ENCODE measurements at places on chromosomes 13 and 19.

DNA sequence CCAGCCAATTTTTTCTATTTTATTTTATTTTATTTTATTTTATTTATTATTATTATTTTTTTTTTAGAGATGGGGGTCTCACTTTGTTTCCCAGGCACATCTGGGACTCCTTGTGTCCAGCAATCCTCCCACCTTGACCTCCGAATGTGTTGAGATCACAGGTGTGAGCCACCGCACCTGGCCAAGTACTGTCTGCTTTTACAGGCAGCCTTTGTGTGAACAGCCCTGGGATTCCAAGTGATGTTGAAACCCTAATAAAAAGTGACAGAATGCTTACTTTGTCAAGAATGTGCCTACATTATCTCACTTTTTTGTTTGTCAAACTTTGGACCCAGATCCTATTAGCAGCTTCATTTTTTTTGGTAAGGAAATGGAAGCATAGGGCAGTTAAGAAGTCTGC is 220.1 kb upstream of the EDNRB start:
- no peak for DNase-seq

GRCh38 chr13:49615836-49616675 is 12.3 kb upstream of the ARL11 start:
- no peak for DNase-seq

DNA sequence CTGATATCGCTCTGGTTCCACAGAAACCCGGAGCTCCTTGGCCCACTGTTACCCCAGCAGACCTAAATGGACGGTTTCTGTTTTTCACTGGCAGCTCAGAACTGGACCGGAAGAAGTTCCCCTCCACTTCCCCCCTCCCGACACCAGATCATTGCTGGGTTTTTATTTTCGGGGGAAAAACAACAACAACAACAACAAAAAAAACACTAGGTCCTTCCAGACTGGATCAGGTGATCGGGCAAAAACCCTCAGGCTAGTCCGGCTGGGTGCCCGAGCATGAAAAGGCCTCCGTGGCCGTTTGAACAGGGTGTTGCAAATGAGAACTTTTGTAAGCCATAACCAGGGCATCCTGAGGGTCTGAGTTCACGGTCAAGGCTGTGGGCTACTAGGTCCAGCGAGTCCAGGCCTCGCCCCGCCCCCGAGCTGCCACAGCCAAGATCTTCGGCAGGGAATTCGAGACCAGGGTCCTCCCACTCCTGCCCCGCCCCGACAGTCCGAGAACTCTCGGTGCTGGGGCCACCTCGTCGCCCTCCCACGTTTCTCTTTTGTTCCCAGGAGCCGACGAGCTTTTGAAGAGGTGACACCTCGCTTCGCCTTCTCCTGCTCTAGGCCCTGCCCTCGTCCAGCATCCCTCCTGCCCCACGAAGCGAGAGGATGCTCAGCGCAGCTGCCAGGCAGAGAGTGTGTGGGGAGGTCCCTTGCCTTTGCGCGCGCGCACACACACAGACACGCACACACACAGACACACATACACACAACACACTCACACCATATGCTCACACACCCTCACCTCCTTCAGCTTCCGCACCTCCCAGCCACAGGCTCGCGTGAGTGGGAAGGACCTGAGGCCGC is 8.8 kb downstream of the ZIC2 start:
- no peak for DNase-seq

DNA sequence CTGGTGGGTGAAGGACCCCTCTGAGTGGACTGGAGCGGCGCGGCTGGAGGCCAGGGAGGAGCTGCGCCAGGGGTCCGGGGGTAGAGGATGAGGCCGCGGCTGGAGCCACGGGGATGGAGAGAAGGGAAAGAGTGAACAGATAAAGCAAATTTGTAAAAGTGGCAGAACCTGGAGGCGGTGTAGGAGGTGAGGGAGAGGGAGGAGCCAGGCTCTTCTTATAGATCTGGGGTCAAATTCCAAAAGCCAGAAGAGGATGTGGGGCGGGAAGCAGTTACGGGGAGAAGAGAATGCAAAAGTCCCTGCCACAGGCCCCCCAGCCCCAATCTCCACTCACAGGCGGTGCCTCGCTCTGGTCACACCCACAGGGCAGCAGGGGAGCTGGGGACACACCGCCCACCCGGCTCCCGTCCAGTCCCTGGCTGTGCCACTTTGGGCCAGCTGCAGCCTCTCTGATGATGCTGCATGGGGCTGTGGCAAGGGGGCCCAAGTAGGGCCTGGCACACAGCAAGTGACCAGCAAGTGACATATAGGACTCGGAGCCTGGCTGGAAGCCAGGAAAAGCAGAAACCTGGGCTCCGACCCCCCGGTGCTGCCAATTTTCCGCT is 11.1 kb downstream of the LRRC4B start:
- DNase-seq: no peak

GRCh38 chr19:17337675-17338432 is 501 bp downstream of the GTPBP3 start:
- DNase-seq: no peak

DNA sequence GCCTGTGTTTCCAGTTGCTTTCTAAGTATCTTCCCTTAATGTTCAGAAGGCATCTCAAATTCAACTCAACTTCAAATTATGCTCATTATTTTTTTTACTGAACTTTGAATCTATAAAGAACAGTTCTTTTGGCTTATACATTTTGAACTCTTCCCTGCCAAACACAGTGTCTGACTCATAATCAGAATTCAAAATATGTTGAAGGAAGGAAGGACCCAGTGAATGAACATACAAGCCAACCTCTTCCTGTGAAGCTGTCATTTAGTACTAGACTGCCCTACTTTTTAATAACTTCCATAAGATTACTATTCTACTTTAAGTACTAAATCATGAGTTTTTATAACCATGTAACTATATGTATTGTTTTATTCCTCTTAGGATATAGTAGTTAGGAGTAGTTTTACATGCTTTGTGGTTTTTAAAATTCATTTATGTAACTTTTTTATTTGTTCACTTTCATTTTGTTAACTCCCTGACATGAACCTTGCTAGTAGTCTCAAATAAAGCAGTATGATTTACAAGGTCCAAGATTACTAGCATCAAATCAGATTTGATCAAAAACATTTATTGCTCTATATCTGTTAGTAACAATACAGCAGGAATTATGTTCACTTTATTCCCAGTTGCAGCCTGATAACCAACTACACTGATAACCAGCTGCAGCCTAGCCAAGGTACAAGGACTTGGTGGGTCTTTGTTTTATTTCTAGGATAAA is 6.4 kb downstream of the NUDT15 start:
- no peak for DNase-seq

DNA sequence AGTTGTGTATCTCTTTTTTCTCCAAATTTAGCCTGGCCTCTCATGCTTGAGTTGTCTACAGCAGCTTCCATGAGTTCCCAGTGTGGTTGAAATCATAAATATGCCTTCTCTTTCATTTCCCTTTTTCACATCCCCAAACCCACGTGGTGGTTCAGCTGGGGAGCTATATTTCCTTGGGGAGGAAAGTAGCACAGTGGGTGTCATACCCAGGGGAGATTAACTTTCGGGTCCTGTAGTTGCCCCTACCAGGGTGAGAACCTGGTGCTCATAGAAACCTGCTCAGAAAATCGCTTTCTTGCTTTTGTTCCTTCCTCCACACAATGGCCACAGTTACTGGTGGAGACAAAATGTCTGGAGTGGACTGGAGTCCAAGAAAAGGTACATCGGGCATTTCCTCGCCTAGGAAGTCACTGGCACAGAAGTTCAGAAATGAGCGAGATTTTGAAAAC is 7.0 kb upstream of the LILRA4 start:
- DNase-seq: peak; percentile 13

GRCh38 chr19:19461671-19462622 is 53.4 kb downstream of the TSSK6 start:
- no peak for DNase-seq

DNA sequence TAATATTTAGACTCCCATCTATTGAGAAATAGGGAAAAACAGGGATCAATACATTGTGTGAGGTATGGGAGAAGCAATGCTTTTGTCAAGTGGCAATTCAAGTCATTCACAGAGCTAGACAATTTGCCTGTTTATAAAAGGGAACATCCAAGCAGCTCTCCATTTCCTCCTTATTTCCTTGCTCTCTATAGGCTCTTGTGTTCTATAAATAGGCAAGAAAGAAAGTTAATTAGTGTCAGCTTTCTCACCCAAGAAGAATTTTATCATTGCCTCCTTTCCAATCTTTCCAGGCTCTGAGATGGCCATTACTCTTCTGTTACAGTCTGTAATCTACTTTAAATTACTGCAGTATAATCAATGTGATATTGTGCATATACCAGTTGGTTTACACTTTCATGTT is 199.9 kb downstream of the LHFPL6 start:
- DNase-seq: no peak

DNA sequence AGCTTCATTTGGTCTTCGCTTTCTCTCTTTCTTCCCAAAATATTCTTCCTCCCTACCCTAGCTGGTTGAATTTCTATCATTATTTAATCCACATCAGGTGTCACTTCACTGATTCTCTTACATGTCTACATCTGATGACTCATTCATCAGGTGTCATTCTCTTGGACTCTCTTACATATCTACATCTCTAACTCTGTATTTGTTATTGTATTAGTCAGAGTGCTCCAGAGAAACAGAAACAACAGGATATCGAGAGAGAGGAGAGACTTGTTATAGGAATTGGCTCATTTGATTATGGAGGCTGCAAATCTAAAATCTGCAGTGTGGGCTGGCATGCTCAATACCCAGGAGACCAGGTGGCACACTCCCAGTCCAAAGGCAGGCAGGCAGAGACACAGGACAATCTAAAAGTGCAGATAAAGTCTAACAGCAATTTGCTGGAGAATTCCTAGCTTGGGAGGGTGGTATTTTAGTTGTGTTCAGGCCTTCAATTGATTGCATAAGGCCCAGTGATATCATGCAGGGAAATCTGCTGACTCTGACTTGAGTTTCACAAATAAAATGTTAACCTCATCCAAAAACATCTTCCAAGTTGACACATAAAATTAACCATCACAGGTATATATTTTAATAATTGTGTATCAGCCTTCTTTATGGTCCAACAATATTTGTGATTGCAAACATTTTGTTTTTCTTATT is 541.4 kb upstream of the SLITRK5 start:
- DNase-seq: no peak

- DNase-seq: no peak
These were observed 51.6 kb downstream of the CHST8 start for GRCh38 chr19:33673258-33673875.

DNA sequence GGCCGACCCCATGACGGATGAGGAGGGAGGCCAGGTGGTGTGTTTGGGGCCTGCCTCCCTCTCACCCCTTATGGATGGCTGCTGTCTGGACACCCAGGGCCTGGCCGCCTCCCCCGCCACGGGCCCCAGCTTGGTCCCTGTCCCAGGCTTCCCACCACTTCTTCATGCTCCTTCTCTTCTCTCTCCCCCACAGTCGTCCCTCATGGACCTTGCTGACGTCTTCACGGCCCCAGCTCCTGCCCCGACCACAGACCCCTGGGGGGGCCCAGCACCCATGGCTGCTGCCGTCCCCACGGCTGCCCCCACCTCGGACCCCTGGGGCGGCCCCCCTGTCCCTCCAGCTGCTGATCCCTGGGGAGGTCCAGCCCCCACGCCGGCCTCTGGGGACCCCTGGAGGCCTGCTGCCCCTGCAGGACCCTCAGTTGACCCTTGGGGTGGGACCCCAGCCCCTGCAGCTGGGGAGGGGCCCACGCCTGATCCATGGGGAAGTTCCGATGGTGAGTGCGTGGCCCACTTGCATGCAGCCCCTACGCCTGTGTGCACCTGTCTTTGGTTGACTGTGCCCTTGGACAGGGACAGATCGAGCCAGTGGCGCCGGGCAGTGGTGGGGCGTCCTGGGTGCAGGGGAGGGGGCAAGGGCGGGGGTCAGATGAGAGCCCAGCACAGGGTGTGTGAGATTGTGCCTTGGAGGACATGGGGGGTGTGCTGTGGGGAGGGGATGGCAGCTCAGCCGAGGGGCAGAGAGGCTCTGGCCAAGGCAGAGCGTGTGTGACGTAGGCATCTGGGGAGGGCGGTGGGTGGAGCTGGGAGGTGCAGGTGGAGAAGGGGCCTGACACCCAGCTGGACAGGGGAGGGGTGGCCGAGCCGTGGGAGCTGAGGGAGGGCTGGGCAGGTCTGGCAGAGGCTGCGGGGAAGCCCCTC is 16.8 kb downstream of the EPN1 start:
- DNase-seq: no peak

GRCh38 chr13:45411221-45411620 is 7.0 kb downstream of the SLC25A30 start:
- DNase-seq: no peak

DNA sequence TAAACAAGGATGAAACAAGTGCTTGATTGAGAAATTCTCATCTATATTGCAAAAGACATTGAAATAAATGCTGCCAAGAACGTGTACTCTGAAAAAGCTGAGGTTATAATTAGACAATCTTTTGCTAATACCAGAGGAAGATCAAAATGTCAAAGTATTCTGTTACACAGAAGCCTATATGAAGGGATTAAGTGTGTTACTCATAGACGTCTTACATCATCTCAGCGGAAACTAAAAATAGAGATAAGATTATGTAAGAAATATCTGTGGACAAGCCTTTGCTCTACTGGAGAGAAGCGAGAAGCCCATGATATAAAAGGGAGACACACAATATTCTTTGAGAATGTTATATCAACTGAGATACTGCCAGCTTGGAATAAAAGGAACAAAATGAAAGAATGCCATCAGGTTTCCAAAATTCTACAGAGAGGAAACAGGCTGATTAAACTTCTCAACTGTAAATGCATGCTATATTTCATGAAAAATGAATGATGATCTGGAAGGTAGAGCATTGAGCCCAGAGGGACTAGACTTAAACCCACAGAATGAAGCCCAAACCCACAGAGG is 699.0 kb downstream of the GPC5 start:
- DNase-seq: no peak

GRCh38 chr19:803686-804418 is 6.6 kb downstream of the PTBP1 start:
- no peak for DNase-seq

DNA sequence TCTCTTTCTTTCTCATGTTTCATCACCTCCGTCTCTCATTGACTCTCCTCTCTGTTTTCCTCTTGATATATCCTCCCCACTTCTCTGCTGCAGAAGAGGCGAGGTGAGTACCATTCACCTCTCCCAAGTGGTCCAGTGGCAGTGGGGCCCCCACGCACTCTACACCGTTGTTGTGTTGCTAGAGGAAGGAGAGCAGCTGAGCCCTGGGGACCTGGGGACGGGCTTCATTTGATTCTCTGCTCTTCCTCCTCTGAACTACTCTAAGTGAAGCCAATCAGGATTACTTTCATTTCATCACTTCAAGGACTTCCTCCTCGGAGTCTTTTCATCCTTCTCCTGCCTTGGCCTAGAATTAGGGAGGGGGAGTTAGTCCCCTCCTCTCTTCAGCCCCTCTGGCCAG is 64.6 kb downstream of the CCNE1 start:
- no peak for DNase-seq

DNA sequence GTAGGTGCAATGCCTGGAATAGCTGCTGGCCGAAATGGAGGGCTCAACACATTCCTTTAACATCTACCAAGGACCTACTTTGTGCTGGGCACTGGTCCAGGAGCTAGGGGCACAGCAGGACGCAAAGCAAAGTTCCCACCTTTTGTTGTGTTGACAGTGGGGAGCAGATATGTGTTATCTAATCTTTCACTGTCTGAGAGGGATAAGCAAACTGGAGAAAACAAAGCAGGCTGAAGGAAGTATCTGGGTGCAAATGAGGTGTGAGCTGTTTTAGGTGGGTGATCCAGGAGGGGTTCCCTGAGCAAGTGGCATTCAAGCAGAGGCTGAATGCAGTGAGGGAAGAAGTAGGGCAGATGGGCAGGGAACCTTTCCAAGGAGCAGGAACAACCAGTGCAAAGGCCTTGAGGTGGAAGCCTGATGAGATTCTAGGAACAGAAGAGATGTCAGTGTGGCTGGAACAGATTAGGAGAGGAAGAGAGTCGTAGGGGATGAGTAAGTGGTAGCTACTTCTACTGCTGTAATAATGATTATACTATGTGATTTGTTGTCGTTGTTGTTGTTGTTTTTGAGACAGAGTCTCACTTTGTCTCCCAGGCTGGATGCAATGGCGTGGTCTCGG is 2.2 kb upstream of the PLAUR start:
- no peak for DNase-seq
